Right renal pelvis (tissue), 4 donors: ENCODE measurements at places on chromosomes 3 and 15.
A peak's percentile ranks its signal among the peaks of the same experiment; 100 is the strongest.

DNA sequence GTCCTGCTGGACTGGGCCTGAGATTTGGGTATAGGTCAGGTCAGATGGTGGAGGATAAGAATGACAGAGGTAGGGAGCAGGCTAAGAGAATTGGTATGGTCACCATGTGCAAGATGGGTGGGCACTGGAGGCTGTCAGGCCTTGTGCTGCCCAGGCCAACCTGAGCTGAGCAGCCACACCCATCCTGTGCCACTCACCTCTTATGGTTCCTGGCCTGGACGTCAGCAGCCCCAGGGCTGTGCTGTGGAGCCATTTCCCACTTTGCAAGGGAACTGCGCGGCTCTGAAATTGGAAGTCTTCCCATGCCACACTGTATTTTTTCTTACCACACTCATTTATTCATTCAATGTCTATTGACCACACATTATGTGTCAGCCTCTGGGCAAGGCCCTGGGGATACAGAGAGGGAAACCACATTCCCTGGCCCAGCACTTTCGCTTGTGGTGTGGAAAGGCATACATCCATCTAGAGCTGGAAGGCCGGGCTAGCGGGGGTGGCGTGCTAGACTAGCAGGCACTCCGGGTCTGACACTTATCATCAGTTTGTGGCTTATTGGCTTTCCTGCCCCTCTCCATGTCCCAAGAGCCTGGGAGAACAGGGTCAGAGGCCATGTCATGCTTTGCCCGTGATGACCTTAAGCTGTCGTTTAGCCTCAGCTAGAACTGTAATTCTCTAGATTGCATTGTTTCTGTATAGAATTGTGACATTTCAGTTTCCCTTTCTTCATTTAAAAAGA lies 51.1 kb upstream of the POLG start:
- no peak for DNase-seq

- DNase-seq: no peak
These were observed 42.9 kb upstream of the CTSH start for GRCh38 chr15:78987556-78988360.

DNA sequence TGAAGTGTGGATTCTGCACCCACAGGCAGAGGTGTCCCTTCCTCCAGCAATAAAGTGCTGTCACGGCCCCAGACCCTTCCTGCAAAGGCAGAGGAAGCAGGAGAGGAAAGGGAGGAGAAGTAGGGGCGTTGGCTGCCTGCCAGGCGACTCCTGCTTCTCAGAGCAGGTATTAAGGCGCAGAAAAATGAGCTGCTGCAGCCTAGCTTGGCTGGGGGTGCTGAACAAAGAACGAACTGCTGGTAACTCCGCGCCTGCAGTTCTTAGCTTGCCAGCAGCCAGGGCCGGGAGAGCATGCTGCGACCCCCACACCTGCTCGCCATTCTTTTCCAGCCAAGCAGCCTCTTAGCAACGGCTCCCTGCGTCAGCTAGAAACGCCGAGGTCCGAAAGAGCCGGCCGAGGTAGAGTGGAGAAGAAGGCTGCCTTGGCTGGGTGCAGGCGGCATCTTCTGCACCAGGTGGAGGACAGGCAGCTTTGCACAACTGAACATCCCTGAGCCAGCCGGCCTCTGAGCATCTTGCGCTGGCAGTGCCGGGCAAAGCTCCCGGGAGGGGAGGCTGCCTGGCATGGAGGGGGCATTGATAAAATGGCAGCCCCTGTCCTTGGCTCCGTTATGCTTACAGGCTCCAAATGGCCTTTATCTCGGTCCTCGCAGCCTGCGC lies 296.0 kb downstream of the MEX3B start:
- no peak for DNase-seq

DNA sequence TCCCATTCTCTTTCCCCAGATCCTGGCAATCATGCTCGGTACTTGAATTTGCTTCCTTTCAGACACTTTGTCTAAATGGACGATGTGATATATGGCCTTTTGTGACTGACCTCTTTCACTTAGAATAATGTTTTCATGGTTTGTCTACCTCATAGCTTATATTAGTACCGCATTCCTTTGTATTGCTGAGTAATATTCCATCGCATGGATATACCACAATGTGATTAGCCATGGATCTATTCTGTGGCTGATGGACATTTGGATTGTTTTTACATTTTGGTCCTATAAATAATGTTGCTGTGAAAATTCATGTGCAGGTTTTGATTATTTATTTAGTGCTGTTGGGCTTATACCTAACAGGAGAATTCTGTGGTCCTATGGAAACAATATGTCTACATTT lies 458.6 kb downstream of the GABRG3 start:
- DNase-seq: no peak

DNA sequence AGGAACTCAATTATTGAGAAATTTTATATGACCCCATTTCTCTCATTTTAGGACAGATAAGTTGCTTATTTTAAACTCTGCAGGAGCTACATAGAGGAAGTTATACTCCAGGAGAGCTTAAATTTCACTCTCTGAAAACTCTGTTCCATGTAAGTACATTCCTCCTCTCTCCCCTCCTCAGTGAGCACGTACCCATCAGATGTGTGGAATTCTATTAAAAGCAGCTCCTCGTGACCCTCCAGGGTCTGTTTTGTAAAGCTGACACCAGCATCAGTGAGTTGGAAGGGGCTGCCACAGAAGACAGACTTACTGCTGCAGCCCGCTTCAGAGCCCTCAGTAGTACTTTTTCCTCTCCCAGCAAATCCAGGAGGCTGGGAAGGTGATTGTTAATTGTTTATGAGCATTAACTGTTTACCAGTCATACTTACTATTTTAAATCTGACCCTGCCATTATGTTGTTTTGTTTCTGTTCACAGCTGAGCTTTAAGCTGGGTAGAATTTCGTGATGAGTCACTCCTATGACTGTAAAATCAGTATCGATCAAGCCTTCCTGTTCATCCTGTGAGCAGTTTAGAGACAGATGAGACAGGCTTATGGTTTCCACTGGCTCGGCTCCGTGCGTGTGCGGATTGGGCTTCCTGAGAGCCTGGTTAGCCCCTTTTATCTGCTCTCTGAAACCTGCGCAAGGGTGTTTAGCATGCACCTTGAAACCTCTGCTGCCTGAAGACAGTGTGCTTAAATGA lies 20.4 kb downstream of the IGF1R start:
- no peak for DNase-seq

DNA sequence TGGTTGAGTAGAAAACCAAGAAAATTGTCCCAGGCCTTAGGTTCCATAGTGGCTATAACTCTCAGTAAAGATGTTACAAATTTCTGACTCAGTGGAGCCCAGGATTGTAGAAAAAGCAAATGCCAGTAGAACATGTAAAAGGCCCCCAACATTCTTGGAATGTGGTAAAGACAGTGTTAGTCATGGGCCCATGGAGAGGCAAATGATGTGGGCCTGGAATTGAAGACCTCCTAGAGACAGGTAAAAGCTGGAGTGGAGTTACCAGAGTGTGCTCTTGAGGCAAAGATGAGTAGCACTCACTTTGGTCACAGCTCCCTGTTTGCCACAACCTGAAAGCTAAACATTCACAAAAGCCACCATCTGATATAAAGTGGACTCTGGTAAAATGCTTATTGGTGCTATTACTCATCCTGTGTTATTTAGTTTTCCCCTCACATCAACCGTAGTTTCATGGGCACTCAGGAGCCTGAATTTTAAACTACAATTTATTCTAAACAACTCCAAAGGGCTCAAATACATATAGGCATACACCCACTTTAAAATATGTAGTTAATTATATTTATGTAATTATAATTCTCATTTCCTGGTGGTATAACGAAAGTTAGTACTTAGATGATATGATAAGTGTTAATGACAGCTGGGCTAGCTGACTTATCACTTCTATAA lies 359.6 kb upstream of the NECTIN3 start:
- DNase-seq: no peak

GRCh38 chr3:93973131-93974126 lies at the start of gene PROS1:
PROS1 (minus strand) TSS chr3:93973896; CDS start chr3:93973749, 147 bp downstream.
- peak; percentile 65 for DNase-seq

- DNase-seq: no peak
These were observed 148.2 kb downstream of the CHSY1 start for GRCh38 chr15:101103598-101103997.

GRCh38 chr3:163953526-163953925 lies 1124.8 kb downstream of the SI start:
- no peak for DNase-seq

DNA sequence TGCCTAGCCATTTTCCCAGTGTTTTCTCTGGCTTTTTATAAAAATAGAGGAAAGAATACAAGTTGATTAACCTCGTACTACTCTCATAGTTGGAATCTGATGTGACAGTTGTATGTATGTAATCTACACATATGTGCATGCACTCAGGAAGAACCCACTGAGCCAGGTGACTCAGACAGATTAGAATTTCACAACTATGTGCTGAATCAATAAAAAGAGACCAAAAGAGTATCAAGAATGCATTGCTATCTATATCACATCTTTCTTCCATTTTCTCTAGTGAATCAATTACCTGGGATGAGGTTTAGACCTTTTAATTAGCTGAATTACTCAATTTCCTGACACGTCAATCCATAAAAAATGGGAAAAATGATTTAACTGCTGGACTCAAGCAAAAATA lies 319.3 kb upstream of the ATP10A start:
- DNase-seq: no peak

DNA sequence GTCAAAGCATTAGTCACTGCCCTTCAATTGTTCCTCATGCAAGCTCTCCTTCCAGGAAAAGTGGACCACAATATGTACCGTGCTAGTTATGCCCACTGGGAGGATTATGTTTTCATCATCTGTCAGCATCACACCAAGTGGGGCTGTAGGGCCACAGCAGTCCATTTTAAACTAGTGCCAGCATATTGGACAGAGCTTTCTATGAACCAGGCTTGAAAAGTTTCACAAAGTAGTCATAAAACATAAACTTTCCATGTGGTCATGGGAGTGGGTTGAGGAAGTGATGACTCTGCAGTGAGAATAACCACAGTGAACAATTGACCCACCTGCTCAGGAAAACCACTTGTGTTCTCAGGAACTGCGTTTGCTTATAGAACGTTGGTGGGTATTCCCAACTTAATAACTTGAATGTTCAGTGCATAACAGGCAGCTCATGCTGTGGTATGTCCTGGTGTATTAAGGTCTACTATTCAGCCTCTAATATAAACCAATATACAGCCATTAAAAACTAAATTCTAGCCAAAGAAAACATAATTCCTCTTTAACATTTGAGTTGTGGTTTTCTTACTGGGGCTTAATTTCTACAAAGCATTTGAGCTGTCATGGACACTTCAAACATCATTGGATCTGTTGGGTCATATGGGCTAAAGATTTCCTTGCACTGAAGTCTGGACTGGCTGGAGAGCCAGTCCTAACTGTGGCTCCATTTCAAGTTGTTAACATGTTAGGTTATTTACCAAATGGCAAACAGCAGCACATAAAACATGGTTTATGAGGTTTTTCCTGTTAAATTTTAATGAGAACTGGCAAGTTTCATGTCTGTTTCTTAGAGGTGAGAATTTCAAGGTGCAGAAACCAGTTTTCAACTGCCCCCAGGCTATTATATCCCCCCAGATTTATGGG lies 274.1 kb downstream of the OTOL1 start:
- no peak for DNase-seq

GRCh38 chr3:100556673-100557310 lies 52.6 kb upstream of the ADGRG7 start:
- no peak for DNase-seq

GRCh38 chr3:9251055-9251786 lies 1.8 kb upstream of the SRGAP3 start:
- no peak for DNase-seq

DNA sequence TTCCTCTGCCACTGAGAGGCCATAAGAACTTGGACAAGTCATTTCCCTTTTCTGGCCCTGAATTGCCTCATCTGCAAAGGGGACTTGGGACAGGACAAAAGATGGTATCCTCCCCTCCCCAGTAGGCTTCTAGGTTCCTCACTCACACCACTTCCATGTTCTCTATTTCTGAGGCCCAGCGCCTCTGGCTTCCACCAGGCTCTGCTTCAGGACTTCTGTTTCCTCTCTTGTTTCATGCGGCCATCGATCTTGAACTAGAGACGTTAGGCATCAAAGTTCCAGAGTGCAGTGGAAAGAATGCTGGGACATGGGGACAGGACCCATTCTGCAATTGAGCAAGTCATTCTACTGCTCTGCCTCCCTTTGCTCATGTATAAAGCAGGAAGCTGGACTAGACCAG lies 1.7 kb downstream of the TM4SF4 start:
- no peak for DNase-seq

GRCh38 chr15:34297059-34297458 lies 40.5 kb downstream of the SLC12A6 start:
- DNase-seq: no peak

DNA sequence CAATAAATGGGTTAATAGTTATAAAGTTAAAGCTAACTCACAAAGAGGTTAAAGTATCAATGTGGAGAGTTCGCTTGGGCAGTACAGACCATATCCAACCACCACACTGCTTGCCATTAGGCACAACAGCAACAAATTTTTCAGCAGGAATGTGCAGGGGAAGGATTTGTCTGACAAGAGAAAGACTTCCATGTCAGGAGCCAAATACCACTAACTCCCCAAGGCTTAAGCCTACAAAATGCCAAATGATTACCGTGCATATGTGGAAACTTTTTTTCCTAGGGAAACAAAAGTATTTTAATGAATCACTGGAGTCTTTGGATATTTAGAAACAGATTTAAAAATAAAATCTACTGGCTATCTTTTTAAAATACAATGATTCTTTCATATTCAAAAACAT lies 8.1 kb downstream of the VGLL3 start:
- DNase-seq: no peak

DNA sequence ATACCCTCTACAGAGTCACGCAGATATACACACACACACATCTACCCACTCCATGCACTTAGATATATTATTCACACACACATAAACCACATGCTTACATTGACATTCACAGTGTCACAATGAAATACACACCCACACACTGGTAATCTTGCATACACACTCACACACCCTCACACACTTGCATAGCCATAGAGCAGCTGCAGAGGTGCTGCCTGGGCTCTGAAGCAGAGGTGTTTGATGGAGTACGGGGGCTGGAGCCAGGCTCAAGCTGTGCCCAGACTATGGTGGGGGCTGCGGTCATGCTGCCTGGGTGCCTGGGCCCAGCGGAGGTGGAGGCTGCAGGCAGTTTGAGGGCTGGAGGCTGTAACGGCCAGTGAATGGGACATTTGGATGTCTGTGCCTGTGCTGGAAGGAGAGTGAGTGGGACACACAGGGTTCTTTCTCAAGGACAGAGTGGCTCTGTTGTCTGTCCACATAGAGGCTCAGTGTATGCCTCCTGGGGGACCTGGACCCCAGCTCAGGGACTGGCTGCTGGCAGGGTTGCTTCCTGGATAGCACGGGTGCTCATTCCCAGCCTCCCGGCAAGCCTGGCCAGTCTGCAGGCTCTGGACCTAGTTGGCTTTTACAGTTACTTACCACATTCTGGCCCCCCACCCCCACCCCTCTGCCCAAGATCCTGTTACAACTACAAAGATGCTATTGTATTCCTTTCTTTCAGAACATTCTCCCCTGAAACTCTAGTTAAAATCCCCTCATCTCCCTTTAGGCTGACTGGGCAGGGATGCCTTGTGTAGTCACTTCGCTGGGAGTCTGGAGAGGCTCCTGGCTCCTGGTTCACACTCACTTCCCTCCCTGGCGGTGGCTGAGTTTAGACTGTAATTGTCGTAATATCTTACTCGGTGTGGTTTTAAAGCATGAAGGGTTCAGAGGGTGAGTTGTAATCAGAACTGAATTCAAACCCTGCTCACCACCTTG lies 12.5 kb downstream of the GASK1A start:
- DNase-seq: no peak

GRCh38 chr3:71067977-71068654 lies 515.4 kb downstream of the FOXP1 start:
- no peak for DNase-seq

GRCh38 chr15:47394286-47394809 lies 323.0 kb upstream of the SEMA6D start:
- DNase-seq: no peak
